Peyer's patch (tissue), 4 donors: ENCODE measurements at places on chromosomes 4 and X. TPM values are rescaled to one million over a fixed set of nuclear protein-coding genes. Genes with fewer than 3 reads are reported as not detected.

DNA sequence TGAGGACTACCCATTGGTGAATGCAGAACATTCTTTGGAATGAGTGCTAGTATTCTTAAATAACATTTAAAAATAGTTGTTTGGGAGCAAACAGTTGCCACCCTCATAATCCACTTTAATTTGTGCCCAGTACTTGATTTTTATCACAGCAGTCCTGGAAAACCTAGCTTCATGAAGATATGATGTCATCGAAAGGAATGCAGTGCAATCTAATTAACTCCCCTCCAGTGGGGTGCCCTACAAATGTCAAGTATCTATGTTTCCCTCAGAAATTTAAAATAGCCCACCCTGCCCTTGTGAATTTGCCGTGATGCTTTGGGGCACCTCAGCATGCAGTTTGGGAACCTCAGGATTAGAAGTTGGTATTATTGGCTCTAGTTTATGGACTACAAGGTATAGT, 5.4 kb downstream of the RAB9A start:
- no peak overlapping the region for H3K27ac ChIP-seq
- no peak overlapping the region for H3K4me3 ChIP-seq
- no peaks in the 10 kb centered on the region for H3K27me3 ChIP-seq
- H3K36me3 ChIP-seq: no peaks in the 10 kb centered on the region
- DNase-seq: no peak

- H3K4me3 ChIP-seq: no peak overlapping the region
- H3K27me3 ChIP-seq: no peaks in the 10 kb centered on the region
- no peaks in the 10 kb centered on the region for H3K4me1 ChIP-seq
- no peaks in the 10 kb centered on the region for H3K36me3 ChIP-seq
- H3K27ac ChIP-seq: no peak overlapping the region
These were observed 40.6 kb upstream of the MXD4 start for GRCh38 chr4:2302387-2303119.

GRCh38 chr4:86587381-86588140, 6.6 kb upstream of the PTPN13 start:
- H3K4me3 ChIP-seq: no peak overlapping the region
- no peaks in the 10 kb centered on the region for H3K36me3 ChIP-seq
- no peaks in the 10 kb centered on the region for H3K4me1 ChIP-seq
- DNase-seq: no peak

- H3K27ac ChIP-seq: no peak overlapping the region
- H3K27me3 ChIP-seq: no peaks in the 10 kb centered on the region
- H3K4me3 ChIP-seq: no peak overlapping the region
- H3K36me3 ChIP-seq: no peaks in the 10 kb centered on the region
- no peaks in the 10 kb centered on the region for H3K4me1 ChIP-seq
These were observed 3.7 kb downstream of the C4orf54 start for GRCh38 chr4:99653916-99654315.

GRCh38 chr4:123624959-123625358, 228.4 kb downstream of the SPRY1 start:
- no peak for DNase-seq
- no peaks in the 10 kb centered on the region for H3K36me3 ChIP-seq
- H3K27ac ChIP-seq: no peak overlapping the region
- H3K4me1 ChIP-seq: no peaks in the 10 kb centered on the region
- H3K27me3 ChIP-seq: no peaks in the 10 kb centered on the region

DNA sequence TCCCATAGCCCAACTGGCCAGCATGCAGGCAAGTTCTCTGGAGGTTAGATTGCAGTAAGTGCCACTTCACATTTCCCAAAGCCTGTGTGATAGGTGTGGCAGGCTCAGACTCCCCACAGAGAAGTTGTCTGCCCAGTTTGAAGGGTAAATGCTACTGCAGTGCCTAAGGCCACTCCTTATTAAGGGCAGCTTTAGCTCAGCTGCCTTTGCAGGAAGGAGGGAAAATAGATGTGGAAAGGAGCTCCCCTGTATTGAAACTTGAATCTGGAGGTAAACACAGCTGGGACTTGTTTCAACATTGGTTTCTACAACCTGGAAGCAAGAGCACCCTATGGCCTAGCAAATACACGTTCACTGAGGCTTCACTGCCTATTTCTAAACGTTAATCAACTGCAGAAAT, 22.4 kb downstream of the NEXMIF start:
- no peaks in the 10 kb centered on the region for H3K4me1 ChIP-seq
- no peak overlapping the region for H3K27ac ChIP-seq
- no peaks in the 10 kb centered on the region for H3K27me3 ChIP-seq

GRCh38 chr4:181677621-181678020, 565.6 kb upstream of the TENM3 start:
- H3K4me3 ChIP-seq: no peak overlapping the region
- H3K4me1 ChIP-seq: no peaks in the 10 kb centered on the region
- H3K36me3 ChIP-seq: no peaks in the 10 kb centered on the region
- no peak overlapping the region for H3K27ac ChIP-seq
- H3K27me3 ChIP-seq: no peaks in the 10 kb centered on the region

DNA sequence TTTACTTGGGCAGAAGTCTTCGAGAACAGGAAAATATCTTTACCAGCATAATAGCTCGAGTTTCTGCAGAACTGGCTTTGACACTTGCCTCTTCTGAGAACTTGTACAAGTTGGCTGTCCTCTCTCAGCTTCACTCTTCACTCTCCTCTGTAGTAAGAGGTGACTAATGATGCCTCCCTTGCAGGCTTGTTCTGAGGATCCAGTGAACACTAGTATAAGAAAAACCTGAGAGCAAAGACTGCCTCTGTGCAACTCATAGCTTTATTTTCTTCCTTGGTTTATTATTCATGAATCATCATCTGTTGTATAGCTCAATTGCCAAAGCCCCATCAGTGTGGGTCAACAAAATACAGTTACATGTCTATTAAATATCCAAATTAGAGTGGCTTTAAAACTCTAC, 266.7 kb upstream of the CLNK start:
- no peaks in the 10 kb centered on the region for H3K27me3 ChIP-seq
- H3K4me1 ChIP-seq: no peaks in the 10 kb centered on the region
- H3K27ac ChIP-seq: no peak overlapping the region
- H3K4me3 ChIP-seq: no peak overlapping the region
- no peaks in the 10 kb centered on the region for H3K36me3 ChIP-seq

DNA sequence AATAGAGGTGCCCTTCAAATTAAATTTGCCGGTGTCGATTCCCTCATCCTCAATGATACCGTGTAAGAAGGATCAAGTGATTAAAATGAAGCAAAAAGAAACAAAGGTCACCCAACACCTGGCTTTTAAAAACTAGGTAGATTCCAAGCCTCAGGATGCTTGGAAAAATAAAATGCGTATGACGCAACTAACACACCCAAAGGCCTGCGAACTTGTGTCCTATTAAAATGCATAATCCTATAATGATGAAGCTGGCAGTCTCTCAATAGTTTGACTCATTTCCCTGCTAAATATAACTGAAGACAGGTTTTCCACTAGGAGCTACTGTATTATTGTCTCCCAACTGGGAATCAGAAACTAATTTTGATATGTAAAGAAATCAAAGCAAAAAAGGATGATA, 263.2 kb downstream of the DHX15 start:
- no peaks in the 10 kb centered on the region for H3K27me3 ChIP-seq
- no peaks in the 10 kb centered on the region for H3K36me3 ChIP-seq

GRCh38 chr4:138439143-138439581, 197.0 kb upstream of the SLC7A11 start:
- no peak overlapping the region for H3K27ac ChIP-seq
- no peaks in the 10 kb centered on the region for H3K27me3 ChIP-seq
- H3K36me3 ChIP-seq: no peaks in the 10 kb centered on the region
- H3K4me1 ChIP-seq: no peaks in the 10 kb centered on the region

DNA sequence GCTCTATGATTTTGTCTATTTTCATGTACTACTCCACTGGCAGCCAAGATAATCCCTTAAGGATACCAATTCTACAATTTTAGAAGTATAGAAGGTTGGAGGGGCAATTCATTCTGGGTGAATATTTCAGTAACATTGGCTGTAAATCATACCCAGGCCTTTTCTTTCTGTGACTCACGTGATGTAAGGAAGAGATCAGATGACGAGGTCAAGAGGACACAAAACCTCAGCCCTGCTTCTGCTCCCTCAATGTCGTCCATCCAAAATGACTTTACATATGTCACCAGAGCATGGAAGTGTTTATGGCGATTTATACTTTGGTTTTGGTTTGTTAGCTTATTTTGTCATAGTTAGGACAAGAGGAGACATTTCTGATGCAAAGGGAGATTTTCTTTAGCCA, 70.7 kb upstream of the SLC4A4 start:
- no peak for DNase-seq
- no peak overlapping the region for H3K4me3 ChIP-seq
- no peak overlapping the region for H3K27ac ChIP-seq
- no peaks in the 10 kb centered on the region for H3K27me3 ChIP-seq
- H3K36me3 ChIP-seq: no peaks in the 10 kb centered on the region

- H3K27me3 ChIP-seq: no peaks in the 10 kb centered on the region
- DNase-seq: no peak
- no peaks in the 10 kb centered on the region for H3K36me3 ChIP-seq
- no peaks in the 10 kb centered on the region for H3K4me1 ChIP-seq
- no peak overlapping the region for H3K4me3 ChIP-seq
These were observed 70.0 kb downstream of the DCHS2 start for GRCh38 chr4:154421618-154422017.

DNA sequence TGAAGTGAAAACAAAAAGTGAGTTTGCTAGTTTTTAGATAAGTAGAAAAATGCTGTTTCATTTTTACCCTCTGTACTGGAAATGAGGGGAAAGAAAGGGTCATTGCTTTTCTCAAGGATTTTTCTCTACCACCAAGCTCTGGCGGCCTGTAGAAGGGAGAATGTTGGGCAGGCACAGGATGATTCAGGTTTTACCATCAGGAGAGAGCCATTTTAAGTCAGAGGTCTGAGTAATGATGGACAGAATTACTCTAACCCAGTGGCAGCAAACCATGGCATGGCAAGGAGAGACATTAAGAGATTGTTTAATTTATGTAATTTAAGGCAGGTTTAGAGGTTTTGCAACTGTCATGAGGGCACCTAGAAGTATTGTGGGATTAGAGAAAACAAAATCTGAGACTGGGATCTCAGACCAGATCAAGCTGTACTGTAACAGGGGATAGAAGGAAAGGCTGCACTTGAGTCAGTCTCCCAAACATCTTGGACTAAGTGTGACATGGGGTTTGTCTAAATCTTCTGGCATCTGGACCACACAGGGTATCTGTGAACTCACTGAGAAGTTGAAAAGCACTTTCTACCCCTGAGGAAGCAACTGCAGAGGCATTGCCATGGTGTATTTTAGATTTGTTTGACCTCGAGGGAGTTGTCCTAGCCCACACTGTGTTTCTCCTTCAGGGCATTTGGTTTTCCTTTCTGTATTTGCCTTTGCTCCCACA, 81.6 kb downstream of the BANK1 start:
- no peaks in the 10 kb centered on the region for H3K36me3 ChIP-seq
- H3K4me1 ChIP-seq: no peaks in the 10 kb centered on the region
- no peak overlapping the region for H3K4me3 ChIP-seq
- H3K27me3 ChIP-seq: no peaks in the 10 kb centered on the region
- DNase-seq: no peak

Gene TEX13D
- total RNA-seq: not detected

Gene WFS1
- 39.6 TPM for total RNA-seq

Gene SPARCL1
- 120 TPM for total RNA-seq

Gene NPY5R
- total RNA-seq: 1.7 TPM

Gene NELFA
- total RNA-seq: 56.9 TPM
